ENCODE measurements at places on chromosomes 3 and 15.

DNA sequence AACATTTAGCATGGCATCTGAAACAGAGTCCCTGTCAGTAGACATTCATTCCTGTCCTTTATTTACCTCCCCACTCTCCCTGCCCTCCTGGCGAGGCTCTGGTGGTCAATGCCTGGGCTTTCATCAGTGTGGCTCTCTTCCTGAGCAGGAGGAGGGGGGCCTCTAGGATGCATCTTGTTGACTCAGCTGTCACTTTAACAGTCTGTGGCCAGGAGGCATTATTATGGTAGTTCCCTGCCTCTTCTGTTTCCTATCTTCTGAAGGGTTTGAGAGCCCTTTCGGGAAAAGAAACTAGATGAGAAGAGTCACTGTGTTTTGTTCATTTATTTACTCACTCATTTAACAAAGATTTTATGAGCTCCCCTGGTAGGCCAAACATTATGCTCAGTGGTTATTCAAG is 2.4 kb upstream of the PPP1R14D start:
- no peak for DNase-seq

- DNase-seq: no peak
Measured at GRCh38 chr3:9064850-9065249, 101.6 kb upstream of the RAD18 start.

GRCh38 chr3:178748874-178749273 is 212.6 kb downstream of the KCNMB2 start:
- no peak for DNase-seq

GRCh38 chr3:31166249-31166885 is 271.9 kb upstream of the GADL1 start:
- DNase-seq: no peak

- no peak for DNase-seq
Measured at GRCh38 chr3:76586471-76586870, 453.4 kb upstream of the ROBO2 start.

GRCh38 chr3:99868311-99868646 is 50.6 kb downstream of the CMSS1 start:
- no peak for DNase-seq

GRCh38 chr3:8622873-8623691 is 21.5 kb downstream of the SSUH2 start:
- DNase-seq: no peak

- no peak for DNase-seq
Measured at GRCh38 chr3:185070491-185071286, 82.2 kb downstream of the C3orf70 start.

DNA sequence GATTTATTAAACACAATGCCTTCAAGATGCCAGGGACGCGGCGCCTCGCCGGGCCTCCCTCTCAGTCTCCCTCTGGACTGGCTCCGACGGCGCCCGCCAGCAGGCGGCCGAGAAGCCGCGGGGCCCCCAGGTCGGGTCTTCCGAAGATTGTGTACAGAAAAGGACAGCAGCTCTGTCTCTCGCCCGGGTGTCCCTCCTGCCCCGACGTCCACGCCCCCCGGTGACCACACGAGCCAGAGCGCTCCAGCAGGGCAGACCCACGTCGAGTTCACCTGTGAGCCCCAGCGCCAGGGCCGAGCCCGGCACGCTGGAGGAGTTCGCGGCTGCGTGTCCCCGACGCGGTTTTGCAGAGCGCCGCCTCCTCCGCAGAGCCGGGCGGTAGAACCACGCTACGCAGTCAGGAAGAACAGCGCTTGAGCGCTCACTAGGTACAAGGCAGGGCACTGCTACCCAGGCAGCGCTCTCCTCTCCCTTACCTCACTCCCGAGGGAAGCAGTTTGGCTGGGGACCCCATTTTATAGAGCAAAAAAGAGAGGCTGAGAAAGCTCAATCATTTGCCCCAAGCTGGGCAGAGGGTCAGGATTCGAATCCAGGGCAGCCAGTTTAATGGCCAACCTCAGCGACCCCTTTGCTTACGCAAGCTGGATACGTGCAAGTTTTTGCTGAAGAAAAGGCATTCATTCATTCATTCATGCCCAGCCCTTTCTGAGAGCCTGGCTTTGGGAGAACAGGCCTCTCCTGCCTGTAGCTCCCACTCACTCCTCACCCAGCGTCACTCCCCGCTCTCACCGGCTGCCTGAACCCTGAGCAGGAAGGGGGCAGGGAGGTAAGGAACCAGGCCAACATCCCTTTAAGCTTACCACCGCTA is 3.0 kb upstream of the TLE3 start:
- DNase-seq: peak; percentile 48

DNA sequence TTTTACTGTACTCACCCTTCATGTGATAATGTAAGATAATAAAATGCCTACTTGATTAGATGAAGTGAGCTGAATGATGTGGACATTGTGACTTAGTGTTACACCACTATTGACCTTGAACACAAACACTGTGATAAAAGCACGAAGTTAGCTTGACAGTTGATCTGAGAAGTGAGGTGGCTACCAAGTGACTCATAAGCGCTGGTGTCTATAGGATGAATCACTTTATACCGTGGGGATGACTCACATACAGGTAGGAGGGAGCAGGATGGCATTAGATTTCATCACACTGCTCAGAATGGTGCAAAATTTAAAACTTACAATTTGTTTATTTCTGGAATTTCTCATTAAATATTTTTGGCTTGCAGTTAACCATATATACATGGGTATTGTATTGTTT is 174.7 kb upstream of the CNTN3 start:
- no peak for DNase-seq

GRCh38 chr15:80940851-80941250 is 48.8 kb downstream of the MESD start:
- DNase-seq: no peak

- DNase-seq: no peak
Measured at GRCh38 chr3:170003881-170004356, 33.9 kb upstream of the GPR160 start.

- no peak for DNase-seq
Measured at GRCh38 chr3:1355691-1356090, 262.9 kb downstream of the CNTN6 start.

GRCh38 chr3:65526656-65527055 is 512.1 kb downstream of the MAGI1 start:
- no peak for DNase-seq
